Transverse colon (tissue), 4 donors: ENCODE measurements at places on chromosomes 2 and 18. TPM values are rescaled to one million over a fixed set of nuclear protein-coding genes. Genes with fewer than 3 reads are reported as not detected.

- no peaks in the 10 kb centered on the region for H3K36me3 ChIP-seq
- H3K27ac ChIP-seq: no peak overlapping the region
- H3K27me3 ChIP-seq: no peaks in the 10 kb centered on the region
- H3K4me3 ChIP-seq: no peak overlapping the region
- peaks cover 3% of the 10 kb centered on the region for H3K4me1 ChIP-seq
These were observed 152.4 kb downstream of the MGAT5 start for GRCh38 chr2:134406311-134406710.

DNA sequence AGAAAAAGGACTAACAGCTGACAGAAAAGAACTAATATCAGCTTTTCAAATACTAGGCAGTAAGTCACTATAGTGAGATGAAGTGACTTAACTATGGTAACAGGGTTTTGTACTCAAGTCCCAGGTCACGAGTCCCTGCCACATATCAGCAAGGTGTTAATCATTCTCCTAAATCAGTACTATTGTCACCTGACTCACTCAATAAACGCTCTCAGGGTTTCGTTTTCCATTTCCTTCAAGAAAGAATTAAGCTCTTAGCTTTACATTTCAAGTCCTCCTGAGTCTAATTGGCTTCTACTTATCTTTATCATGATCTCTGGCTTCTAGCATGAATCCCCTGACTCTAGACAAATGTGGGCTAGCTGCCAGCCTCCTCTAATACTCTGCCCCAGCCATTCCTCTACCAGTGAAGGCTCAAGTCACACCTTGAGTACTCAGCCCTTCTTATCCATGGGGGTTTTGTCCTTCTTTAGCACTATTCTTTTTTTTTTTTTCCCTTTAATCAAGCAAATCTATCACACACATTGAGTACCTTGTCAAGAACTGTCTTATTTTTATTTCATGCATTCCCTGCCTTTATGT, 20.0 kb downstream of the BUB1 start:
- H3K36me3 ChIP-seq: no peaks in the 10 kb centered on the region
- H3K4me1 ChIP-seq: peaks cover 6% of the 10 kb centered on the region
- H3K4me3 ChIP-seq: peak overlapping the region; percentile 23

DNA sequence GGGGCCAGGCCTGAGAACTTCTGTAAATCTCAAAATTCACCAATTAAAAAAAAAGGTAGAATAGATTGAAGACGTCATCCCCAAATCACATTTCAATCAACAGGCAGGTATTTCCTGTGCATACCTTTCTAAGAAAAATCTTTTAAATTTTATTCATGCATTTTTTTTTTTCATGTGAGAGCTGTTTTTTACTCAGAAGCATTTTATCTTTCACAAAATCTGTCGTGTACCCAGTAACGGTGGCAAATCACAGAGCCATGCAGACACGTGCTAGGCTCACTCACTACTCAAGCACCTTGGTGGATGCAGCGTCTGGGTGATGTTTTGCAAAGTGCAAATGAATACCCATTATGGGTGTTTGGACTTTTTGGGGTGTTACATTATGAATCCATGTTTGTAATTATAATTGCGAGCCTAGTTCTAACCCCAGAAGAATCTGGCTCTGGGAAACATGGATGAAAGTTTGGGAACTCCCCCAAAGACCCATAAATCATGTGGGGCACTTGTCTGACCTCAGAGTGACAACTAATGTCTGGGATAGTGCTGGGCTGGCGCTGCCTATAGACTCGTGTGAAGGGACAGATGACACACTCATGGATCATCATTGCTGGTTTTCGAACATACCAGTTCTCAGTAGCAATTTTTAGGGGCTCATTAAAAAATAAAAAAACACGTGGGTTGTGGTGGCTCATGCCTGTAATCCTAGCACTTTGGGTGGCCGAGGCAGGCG, 335.2 kb downstream of the LPIN1 start:
- no peaks in the 10 kb centered on the region for H3K36me3 ChIP-seq
- H3K4me3 ChIP-seq: no peak overlapping the region
- no peaks in the 10 kb centered on the region for H3K4me1 ChIP-seq
- no peaks in the 10 kb centered on the region for H3K27me3 ChIP-seq
- no peak overlapping the region for H3K27ac ChIP-seq

Gene CXCR2
- not detected for total RNA-seq

DNA sequence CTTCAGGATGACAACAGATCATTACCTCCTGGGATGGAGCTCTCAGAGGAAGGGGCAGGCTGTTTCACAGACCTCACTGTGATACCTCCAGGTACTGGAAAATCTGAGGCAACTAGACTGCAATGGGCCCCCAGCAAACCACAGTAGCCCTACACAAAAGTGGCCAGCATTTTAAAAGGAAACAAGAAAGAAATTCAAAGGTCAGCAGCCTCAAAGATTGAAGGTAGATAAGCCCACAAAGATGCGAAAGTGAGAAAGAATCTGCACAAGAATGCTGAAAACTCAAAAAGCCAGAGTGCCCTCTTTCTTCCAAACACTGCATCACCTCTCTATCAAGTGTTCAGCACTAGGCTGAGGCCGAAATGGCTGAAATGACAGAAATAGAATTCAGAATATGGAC, 499.5 kb upstream of the CHAC2 start:
- H3K4me1 ChIP-seq: no peaks in the 10 kb centered on the region
- DNase-seq: no peak
- H3K27me3 ChIP-seq: no peaks in the 10 kb centered on the region
- no peak overlapping the region for H3K27ac ChIP-seq
- no peak overlapping the region for H3K4me3 ChIP-seq
